ENCODE measurements at places on chromosomes 1 and 21. TPM values are rescaled to one million over a fixed set of nuclear protein-coding genes. Genes with fewer than 3 reads are reported as not detected.

DNA sequence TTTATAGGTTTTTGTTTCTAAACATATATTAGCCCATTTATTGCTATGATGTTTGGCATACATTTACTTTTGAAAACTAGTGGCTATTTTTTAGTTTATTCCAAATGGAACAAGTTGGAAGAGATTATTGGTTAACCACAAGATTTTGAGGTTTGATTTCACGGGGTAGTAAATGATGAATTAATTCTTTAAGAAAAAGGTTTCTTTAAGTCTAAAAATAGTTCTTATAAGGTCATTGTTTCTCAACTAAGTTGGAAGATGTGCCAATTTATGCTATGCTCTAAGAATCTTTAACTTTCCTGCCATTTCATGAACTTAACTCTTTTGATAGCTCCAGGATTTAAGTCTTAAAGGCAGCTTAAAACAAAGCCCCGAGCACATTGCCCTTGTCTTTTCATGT lies 183.8 kb downstream of the LMO4 start:
- no peak for DNase-seq

DNA sequence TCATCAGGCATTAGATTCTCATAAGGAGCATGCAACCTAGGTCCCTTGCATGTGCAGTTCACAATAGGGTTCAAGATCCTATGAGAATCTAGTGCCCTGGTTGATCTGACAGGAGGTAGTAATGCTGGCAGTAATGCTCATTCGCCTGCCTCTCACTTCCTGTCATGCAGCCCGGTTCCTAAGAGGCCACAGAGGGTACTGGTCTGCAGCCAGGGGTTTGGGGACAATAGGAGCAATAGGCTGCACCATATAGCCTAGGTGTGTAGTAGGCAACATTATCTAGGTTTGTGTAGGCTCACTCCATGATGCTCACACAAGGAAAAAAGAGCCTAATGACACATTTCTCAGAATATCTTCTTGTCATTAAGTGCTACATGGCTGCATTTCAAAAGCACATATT lies 25.8 kb downstream of the CFHR5 start:
- no peak for DNase-seq

- no peak for DNase-seq
Measured at GRCh38 chr1:21051177-21051825, 125.4 kb downstream of the EIF4G3 start.

- no peak for DNase-seq
Measured at GRCh38 chr1:7885513-7886404, 32.9 kb upstream of the UTS2 start.

Gene IL12RB2
- not detected for total RNA-seq

Gene OR2T33
- total RNA-seq = not detected

DNA sequence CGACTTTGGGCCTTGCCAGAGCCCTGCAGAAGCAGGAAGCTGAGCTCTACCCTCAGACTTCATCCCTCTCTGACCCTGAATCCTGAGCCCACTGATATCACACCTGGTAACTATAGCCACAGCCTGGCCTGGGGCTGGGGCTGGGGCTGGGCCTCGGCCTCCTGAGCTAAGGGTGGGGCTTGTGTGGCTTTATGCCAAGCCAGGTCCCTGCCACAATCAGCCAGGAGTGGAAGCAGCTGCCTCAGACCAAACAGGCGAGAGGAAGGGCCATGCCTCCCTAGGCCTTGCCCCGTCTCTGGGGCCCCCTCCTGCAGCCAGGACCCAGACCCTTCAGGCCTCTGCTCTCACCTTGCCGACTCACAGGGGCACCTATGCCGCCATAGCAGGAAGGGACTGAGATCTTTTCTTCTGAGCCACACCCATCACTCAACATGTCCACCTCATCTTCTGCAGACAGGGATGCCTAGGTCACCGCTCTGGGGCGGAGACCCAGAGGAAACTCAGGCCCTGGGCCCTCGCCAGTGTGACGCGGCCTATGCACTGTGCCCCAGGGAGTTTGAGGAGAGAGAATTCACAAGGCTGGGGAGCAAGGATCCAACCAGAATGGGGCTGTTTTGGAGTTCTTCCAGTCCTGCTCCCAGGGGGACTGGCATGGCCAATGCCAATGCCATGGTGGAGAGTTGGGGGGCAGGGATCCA lies 5.7 kb downstream of the UBXN11 start:
- no peak for DNase-seq

- no peak for DNase-seq
Measured at GRCh38 chr1:26833432-26834405, 7.2 kb downstream of the ZDHHC18 start.

Gene C2CD4D
- total RNA-seq = not detected
